ENCODE measurements at places on chromosomes 6 and 20. TPM values are rescaled to one million over a fixed set of nuclear protein-coding genes. Genes with fewer than 3 reads are reported as not detected.

DNA sequence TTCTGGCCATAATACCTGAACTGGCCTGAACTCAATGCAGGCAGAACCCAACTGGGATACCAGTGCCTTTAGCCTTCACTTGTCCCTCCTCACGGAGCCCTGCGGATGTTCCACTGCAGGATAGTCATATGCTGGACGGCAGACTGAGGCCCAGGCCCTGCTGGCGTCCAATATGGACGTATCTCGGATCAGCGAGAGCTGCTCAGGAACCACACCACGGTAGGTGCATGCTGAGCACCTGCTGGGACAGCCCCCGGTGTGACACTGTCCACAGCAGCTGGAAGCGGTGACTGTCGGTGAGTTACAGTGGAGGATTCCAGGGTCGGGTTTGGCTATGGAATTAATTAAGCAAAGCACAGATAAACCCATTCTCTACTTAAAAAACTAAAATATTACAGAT, 48.7 kb downstream of the PSMG4 start:
- DNase-seq: no peak

DNA sequence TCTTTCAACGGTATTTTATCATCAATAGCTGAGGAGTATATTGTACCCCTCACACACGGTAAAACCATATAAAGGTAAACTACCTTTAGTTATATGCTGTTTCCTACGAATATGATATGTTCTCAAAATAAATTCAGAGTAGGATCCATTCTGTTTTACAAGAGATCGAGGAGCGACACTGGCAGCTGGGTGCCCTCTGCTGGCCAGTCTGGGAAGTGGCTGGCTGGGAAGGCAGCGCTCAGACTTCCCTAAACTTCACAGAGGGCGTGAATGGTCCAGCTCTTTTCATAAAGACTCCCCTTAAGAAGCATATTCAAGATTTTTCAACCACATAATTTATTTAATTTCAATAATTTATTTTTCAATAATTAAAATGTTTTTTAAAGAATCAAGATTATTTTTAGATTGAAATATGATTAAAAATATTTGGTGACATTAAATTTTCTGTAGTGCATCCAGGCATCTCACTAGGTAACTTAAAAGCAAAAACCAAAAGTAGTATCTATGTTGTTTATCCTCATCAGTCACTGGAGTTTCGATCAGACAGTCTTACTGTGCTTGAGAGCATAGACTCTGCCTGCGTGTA, 187.5 kb upstream of the PDE10A start:
- peak; percentile 32 for DNase-seq

DNA sequence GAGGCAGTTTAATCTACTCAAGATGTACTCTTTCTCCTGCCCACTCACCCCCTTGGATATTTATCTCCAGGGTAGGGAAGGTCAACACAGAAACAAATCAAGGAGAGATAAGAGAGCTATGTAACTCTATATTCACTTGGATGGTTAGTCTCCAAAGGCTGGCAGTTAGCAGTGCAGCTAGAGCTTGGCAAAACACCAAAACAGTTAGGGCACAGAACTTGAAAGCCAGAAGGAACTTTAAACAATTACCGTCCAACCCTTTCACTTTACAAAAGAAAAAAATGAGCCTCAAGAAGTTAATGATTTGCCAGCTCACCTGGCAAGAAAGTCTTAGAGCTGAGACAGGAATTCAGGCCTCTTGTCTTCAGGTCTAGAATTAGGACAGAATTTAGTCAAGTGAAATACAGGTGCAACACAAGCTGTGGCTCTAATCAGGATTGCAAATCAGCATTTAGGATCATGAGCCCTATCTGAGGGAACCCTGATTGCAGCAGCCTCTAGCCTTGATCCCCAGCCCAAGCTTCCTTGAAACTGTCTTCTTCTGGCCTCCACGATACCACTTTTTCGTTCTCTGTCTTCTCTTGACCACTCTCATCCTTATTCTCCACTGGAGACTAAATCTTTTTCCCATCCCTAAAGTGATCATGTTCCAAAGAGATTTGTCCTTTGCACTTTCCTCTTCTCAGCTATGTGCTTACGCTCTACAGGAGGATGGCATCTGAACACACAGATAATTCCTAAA, 14.9 kb downstream of the NEDD9 start:
- no peak for DNase-seq

GRCh38 chr6:33467091-33467490, 12.7 kb downstream of the ZBTB9 start:
- DNase-seq: no peak

- no peak for DNase-seq
These were observed 56.9 kb downstream of the BMP5 start for GRCh38 chr6:55818482-55818881.

DNA sequence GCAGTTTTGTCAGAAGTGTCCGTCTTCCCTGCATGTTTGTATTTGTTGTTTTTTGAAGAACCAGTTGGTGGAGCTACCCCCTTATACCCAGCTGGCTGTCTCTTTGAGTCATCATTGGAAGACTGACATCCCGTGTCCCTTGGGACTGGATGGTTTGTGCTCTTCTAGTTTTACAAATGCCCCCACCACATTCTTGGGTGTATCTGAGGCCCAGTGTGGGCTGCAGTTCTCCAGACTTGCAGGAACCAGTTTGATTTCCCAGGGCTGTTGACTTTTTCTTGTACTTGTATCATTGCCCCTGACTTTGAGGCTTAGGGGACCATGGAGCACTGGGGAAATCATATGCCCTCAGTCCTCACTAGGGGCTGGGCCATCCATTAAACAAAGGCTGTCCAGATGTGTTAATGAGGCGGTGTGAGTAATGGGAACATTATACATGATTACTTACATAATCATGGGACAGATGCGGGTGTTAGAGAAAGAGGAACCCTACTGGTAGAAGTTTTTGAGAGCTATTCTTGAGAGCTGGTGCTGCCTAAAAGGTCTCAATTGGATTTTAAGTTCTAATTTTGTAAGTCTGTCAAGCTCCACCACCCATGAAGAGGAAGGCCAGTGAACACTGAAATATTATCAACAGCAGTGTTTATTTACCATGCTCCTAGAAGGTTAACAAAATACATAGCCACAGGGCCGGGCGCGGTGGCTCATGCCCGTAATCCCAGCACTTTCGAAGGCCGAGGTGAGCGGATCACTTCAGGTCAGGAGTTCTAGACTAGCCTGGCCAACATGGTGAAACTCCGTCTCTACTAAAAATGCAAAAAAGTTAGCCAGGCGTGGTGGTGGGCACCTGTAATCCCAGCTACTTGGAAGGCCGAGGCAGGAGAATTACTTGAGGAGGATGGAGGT, 8.5 kb downstream of the JARID2 start:
- no peak for DNase-seq

GRCh38 chr6:160028487-160029275, 59.8 kb downstream of the IGF2R start:
- DNase-seq: peak; percentile 43

GRCh38 chr20:38435555-38435939, 419 bp upstream of the SNHG17 start:
- DNase-seq: no peak

DNA sequence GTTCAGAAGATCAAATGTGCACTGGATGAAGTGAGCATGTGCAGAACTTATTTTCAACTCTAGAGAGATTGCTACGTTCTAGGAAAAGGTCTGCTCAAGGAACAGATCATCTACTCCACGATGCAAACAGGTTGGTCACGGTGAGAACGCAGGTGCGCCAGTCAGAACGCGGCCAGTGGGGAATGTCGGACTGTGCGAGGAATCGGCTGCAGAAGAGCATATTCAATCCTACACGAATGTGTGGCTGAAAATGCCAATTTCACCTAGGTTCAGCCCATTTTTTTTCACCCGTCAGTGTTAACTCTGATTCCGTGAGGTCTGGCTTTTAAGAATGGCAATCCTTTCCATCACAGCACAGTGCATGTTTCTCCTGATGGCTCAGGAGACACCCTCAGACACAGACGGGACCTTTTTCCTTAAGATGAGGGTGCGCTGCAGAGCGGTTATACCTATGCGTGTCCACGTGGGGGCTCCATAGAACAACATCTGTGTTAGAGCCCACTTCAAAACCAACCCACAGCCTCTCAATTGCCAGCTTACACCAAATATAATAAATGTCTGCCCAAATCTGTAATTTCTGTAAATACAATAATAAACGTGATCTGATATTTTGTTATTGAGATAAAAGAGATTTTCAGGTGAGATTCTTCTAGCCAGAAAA, 250.4 kb downstream of the FOXA2 start:
- peak; percentile 36 for DNase-seq

GRCh38 chr20:59173938-59174491, 10.4 kb downstream of the ZNF831 start:
- DNase-seq: no peak

GRCh38 chr6:100593522-100593921, 128.8 kb upstream of the SIM1 start:
- no peak for DNase-seq

DNA sequence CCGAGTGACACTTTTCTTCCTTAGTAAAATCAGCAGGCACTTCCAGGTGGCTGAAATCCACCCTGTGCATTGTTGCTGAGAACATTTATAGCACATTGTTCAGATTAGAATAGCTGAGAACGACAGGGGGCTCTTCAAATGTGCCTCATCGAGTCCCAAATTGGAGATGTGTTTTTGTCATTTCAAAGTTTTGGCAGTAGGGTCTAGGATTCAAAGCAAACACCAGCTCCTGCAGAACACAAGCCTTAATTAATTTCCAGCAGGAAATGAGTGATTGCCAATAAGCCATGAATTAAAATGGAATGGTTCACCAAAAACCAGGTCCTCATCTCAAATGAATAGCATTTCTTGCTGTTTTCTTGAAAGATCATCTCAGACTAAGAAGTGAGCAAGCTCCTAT, 171.6 kb downstream of the PLCB1 start:
- DNase-seq: no peak

DNA sequence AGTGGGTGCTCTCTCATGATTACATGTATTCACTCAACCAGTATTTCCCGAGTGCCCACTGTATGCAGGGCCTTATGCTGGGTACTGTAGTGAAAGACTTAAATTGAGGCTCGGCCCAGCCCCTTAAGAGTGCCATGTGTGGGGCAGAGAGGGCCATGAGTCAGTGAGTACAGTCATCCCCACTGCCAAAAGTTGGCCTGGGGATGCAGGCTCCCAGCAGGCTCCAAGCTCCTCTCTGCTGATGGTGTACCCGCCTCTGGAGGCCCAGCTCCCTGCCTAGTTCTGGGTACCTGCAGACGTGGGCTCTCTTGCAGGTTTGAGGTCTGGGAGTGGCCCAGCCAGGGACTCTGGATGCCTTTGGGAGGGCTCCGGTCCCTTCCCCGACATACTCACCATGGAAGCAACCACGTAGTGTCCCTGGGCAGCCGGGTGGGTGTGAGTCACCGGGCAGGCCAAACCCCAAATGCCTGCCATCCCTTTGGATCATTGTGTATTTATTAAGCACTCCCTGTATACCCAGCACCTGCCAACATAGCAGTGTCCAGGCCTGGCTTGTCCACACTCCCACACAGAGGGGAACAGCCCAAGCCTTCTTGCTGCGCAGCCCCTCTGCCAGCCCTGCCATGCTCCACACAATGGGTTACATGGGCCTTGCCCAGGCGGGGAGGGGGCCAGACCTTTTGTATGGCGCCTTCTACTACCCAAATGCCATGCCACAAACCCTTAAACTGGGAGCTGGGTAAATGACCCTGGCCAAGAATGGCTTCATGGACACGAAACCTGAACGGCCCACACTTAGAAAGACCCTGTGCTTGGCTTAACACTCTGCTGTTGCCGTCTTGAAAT, 153.6 kb downstream of the VEGFA start:
- no peak for DNase-seq

DNA sequence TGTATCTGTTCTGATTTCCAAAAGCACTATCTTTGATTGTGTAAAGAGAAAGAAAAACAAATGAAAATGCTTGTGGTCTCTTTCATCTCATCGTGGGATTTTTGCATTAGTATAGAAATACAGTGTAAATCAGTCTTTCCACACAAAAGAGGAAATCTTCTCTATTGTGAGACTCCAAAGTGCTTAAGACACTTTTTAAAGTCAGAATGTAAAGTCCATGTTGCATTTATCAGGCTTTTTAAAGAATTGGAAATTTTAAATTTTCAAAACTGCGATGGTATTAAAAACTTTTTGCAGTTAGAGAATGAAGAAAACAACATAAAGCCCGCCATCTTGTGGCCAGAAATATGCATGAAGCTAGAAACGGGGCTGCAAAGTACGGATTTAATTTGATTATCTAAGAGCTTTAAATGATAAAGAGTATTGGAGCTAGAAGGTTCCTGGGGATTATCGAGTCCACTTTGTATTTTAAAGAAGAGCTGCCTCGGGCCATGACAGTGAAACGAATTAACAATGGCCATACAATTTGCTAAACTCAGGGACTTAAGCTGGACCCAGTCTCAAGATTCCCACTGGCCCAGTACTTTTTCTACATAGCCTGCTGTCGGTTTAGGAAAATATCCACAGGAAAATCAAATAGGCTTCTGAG, 339.6 kb downstream of the ARHGAP18 start:
- peak; percentile 35 for DNase-seq

DNA sequence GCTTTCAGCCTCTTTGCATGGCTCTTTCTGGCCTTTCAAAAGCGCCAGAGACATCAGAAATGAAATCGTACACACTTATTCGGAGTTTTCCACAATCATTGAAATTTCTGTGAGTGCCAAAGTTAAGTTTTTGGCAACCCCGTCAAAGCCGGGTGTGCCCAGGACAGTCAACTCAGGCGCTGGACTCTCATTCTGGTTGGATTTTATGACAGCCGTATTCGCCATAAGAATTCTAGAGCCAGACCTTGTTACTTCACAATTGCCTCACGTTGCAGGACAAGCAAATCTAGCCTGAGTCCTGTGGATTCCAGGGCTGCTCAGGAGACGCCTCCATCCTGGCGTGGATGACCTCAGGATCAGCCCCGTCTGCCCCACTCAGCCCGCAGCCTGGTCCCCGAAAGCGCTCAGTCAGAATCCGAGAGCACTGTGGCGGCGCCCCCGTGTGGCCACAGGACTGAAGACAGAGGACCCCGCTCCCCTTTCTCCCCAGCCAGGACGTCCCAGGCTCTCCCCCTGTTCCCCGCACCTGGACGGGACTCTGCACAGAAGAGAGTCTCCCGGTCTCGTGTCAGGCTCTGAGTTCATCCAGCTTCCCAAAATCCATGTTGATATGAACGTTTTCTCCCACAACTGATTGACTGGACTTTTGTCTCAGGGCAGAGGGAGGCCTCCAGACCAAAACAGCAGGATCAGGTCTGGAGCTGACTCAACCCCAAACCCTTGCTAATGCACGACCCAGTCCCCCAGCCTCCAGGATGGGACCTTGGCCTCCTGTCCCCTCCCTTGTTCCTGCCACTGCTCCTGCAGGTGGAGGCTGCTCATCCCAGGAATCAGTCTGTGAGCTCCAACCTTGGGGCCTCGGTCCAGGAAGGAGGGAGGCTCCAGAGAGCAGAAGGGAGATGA, 38.2 kb downstream of the MICA start:
- DNase-seq: peak; percentile 79

GJA10 gene
- not detected for total RNA-seq

FAXC gene
- total RNA-seq: 0.22 TPM

RIN2 gene
- not detected for total RNA-seq

ALDH8A1 gene
- 2.0 TPM for total RNA-seq

DNMT3B gene
- 0.56 TPM for total RNA-seq

UBE2C gene
- total RNA-seq: 0.44 TPM
